ENCODE measurements at places on chromosomes 5 and 9.

GRCh38 chr5:67639313-67639712 is 442.7 kb upstream of the CD180 start:
- no peak for DNase-seq

DNA sequence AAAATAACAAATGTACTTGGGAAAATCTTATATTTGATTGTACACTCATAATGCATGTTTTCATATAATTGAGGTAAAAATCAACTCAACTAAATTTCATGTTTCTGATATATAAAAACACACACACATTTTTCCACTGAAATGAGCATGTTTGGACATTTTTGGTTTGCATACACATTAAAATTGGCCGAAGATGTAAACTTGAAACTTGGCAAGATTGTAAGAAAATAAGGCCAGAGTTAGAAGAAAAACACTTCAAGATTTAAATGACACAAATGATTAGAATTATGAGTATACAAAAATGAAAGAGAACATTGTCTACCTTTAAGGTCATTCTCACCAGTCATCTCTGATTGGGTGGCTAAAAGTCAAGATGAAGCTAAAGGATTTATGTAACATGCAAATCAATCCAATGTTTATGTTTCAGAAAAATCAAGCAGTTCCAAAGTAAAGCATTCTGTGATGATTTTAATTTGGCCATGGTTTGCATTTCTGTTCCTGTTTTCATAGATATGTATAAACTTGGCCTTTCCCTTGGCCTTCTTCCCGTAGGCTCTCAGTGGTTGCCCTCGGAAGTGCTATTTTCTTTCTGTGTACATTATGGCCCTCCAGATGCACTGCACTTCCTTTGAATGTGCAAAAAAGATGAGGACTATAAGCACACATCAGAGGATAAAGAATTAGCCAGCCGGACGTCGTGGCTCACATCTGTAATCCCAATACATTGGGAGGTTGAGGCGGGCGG is 1105.4 kb upstream of the DMAC1 start:
- DNase-seq = no peak

- no peak for DNase-seq
These were observed 24.8 kb downstream of the P4HA2 start for GRCh38 chr5:132202711-132203463.

DNA sequence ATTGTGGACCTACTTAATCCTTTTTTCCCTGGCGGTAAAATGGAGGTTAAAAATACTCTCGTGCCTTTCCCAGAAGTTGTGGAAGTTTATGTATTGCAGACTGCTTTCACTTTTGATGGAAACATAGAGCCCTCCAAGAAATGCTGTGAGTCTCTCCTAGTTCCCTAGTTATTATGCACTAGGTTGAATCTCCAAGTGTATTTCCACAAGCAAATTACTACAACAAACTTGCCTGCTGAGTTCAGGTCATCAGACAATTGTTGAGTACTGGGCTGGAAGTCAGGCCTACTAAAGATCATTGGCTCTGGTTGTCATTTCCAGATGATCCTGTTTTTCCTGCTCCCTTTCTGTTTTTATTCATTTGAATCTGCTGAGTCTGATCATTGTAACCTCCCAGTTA is 104.1 kb downstream of the CD180 start:
- DNase-seq = no peak

- no peak for DNase-seq
These were observed 6.4 kb downstream of the SH3RF2 start for GRCh38 chr5:145942749-145943148.

DNA sequence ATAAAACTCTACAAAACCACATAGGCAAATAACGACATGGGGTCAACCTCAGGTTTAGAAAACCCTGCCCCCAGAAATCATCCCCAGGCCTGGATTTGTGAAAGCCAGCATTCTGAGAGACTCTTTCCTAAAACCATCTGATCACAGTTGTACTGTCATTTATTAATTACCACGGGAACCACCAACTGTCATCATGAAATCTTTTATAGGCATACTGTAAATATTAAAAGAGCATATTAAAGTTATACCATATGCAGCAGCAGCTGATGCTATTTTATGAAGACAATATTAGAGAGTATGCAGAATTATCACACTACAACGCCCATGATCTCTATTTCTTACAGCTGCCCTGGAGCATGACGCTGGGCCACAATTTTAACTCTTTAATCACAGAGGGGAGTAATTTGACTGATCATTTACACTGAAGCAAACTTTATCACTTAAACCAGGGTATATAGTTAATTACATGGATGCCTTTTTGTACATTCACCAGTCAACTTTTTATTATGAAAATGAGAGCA is 9.0 kb upstream of the ZDHHC21 start:
- no peak for DNase-seq

DNA sequence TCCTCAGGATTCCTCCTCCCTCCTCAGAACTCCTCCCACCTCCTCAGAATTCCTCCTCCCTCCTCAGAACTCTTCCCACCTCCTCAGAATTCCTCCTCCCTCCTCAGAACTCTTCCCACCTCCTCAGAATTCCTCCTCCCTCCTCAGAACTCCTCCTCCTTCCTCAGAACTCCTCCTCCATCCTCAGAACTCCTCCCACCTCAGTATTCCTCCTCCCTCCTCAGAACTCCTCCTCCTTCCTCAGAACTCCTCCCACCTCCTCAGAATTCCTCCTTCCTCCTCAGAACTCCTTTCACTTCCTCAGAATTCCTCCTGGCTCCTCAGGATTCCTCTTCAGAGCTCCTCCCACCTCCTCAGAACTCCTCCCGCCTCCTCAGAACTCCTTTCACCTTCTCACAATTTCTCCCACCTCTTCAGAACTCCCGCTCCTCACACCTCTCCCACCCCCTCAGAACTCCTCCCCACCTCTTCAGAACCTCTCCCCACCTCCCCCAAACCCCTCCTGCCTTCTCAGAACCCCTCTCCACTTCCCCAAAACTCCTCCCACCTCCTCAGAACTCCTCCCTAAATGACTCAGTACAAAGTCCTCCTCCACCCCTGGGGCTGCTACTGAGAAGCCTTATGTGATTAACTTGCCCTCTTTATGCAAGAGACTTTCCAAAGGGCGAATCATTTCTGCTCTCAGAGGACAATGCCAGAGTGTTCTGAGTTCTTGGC is 23.2 kb downstream of the SLC46A2 start:
- no peak for DNase-seq

Data from activated T-cell treated with anti-CD3 and anti-CD28 coated beads for 4 hours (primary cell).